HCT116 (cell line): ENCODE measurements at places on chromosomes 2 and 18.
A peak's percentile ranks its signal among the peaks of the same experiment; 100 is the strongest.

GRCh38 chr2:58985541-58985940, 744.4 kb upstream of the FANCL start:
- no peak overlapping the region for H3K27ac ChIP-seq
- no peaks in the 10 kb centered on the region for H3K4me1 ChIP-seq
- H3K27me3 ChIP-seq: no peaks in the 10 kb centered on the region
- no peak for DNase-seq
- no peaks in the 10 kb centered on the region for H3K36me3 ChIP-seq

GRCh38 chr2:12070581-12070980, 324.1 kb downstream of the LPIN1 start:
- H3K4me1 ChIP-seq: no peaks in the 10 kb centered on the region
- no peaks in the 10 kb centered on the region for H3K36me3 ChIP-seq
- H3K27ac ChIP-seq: no peak overlapping the region
- no peaks in the 10 kb centered on the region for H3K27me3 ChIP-seq

GRCh38 chr2:109178968-109179367, 50.0 kb downstream of the SH3RF3 start:
- peaks cover 8% of the 10 kb centered on the region for H3K27me3 ChIP-seq
- H3K4me1 ChIP-seq: no peaks in the 10 kb centered on the region
- no peaks in the 10 kb centered on the region for H3K36me3 ChIP-seq

DNA sequence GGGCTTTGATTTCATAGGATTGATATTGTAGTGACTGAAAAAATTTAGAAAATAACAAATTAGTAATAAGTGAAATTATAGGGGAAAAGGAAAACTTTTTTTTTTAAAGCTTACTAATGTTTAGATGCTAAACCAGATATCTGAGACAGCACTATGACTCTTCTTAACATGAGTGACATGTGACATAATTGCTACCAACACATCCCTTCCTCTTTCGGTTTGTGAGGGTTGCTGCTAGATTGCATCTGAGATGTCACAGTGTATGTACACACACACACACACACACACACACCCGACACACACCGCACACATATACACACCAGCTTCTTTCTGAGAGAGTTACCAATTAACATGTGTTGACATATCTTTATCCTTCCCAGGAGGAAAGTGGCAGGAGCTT, 18.0 kb downstream of the RAPGEF4 start:
- no peaks in the 10 kb centered on the region for H3K27me3 ChIP-seq
- no peaks in the 10 kb centered on the region for H3K4me1 ChIP-seq
- no peaks in the 10 kb centered on the region for H3K36me3 ChIP-seq
- H3K4me3 ChIP-seq: no peak overlapping the region
- H3K27ac ChIP-seq: no peak overlapping the region

GRCh38 chr2:176851200-176851888, 361.2 kb upstream of the HNRNPA3 start:
- H3K4me1 ChIP-seq: no peaks in the 10 kb centered on the region
- H3K36me3 ChIP-seq: no peaks in the 10 kb centered on the region
- DNase-seq: no peak
- H3K27me3 ChIP-seq: peaks cover 6% of the 10 kb centered on the region
- H3K4me3 ChIP-seq: no peak overlapping the region

DNA sequence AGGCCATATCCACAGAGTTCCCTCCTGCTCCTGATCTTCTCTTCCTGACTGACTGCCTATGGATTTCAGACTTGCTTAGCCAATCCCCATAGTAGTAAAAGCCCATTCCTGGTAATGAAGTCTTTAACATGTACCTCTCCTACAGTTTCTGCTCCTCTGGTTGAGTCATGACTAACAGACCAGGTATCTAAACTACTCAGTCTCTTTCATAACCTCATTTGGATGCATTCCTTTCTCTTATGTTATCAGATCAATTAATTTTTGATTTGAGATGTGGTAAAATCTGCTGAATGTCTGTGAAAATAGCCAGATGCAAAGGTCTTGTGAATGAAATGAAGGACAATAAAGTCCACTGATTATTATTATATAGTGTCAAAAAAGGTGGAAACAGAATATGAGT, 198.0 kb downstream of the NBAS start:
- peaks cover 4% of the 10 kb centered on the region; the same call in 1 of the 2 replicates for H3K4me1 ChIP-seq
- H3K36me3 ChIP-seq: no peaks in the 10 kb centered on the region
- no peak for DNase-seq
- no peaks in the 10 kb centered on the region for H3K27me3 ChIP-seq
- no peak overlapping the region for H3K4me3 ChIP-seq

DNA sequence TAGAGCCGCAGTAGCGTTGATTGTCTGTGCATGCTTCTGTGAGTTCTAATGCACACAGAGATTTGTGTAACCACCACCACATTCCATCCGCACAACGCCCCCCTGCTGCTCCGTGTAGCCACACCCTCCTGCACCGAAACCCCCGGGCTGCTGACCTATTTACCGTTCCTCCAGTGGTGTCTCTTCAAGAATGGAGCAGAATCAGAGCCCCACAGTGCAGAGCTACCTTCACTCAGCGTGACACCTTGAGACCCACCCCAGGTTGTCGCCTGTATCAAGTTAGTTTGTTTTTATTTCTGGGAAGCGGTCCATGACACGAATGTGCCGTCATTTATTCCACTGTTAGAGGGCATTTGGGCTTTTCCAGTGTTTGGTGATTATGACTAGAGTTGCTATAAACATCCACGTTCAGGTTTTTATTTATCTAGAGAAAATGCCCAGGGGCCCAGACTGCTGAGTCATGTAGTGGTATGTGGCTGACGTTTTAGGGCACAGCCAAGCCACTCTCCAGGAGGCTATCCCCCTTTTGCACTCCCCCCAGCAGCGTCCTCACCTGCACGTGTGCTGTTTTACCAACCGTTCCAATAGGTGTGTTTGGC, 266.8 kb downstream of the NDUFA10 start:
- no peaks in the 10 kb centered on the region for H3K36me3 ChIP-seq
- no peak overlapping the region for H3K27ac ChIP-seq
- no peaks in the 10 kb centered on the region; the same call in 1 of the 2 replicates for H3K4me1 ChIP-seq
- DNase-seq: no peak

GRCh38 chr2:13628122-13628521, 911.4 kb downstream of the TRIB2 start:
- DNase-seq: no peak
- H3K36me3 ChIP-seq: no peaks in the 10 kb centered on the region
- no peak overlapping the region for H3K27ac ChIP-seq
- no peaks in the 10 kb centered on the region for H3K4me1 ChIP-seq
- no peak overlapping the region for H3K4me3 ChIP-seq

DNA sequence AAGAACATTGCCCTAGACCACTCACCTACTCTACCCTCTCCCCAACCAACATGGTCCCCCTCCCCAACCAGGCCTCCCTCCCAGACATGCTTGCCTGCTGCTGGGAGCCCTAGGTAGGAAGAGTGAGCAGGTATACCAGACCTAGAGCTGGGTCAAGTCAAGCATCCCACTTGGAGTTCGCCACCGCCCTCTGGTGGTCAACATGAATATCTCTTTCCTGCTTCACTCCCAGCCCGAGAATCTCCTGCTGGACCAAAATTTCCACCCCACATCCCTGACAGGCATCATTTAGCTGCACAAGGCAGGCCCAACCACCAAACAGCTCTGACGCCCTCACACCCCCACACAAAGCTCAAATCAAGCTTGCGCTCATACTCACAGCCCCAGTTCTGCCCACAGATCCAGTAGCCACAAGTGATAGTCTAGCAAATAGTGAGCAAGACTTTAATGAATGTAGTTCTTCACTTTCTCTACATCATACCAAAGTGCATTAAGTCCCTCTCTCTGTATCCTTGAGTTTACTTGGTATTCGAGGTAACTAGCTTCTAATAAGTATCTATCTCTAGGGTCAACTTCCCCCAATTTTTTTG, 116.0 kb downstream of the TNS1 start:
- H3K27ac ChIP-seq: no peak overlapping the region
- DNase-seq: peak; percentile 48
- no peaks in the 10 kb centered on the region for H3K36me3 ChIP-seq
- no peaks in the 10 kb centered on the region for H3K27me3 ChIP-seq
